ENCODE measurements at places on chromosomes 2 and 18.
A peak's percentile ranks its signal among the peaks of the same experiment; 100 is the strongest.

DNA sequence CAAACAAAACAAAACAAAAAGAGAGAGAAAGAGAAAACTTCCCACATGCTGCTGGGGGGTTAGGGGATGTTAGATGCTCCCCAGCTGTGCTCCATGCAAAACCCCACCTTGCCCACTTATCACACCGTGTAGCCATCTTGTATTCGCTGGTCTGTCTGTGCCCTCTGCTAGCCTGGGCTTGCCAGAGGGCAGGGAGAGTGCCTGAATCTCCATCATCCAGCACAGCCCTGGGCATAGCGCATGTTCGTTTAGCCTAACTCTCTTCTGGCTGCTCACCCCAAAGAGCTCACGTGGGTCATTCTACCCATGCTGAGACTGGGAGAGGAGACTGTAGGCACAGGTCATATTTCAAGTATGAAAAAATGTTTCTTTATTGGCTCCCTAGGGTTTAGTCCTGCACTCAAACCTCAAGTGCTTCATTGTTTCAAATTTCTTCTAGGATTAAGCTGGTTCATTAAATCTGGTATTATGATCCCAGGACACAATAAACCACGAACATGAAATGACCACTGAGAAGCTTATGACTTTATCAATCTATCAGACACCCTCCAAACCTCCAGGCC, 100.5 kb downstream of the KCNF1 start:
- no peak for DNase-seq

DNA sequence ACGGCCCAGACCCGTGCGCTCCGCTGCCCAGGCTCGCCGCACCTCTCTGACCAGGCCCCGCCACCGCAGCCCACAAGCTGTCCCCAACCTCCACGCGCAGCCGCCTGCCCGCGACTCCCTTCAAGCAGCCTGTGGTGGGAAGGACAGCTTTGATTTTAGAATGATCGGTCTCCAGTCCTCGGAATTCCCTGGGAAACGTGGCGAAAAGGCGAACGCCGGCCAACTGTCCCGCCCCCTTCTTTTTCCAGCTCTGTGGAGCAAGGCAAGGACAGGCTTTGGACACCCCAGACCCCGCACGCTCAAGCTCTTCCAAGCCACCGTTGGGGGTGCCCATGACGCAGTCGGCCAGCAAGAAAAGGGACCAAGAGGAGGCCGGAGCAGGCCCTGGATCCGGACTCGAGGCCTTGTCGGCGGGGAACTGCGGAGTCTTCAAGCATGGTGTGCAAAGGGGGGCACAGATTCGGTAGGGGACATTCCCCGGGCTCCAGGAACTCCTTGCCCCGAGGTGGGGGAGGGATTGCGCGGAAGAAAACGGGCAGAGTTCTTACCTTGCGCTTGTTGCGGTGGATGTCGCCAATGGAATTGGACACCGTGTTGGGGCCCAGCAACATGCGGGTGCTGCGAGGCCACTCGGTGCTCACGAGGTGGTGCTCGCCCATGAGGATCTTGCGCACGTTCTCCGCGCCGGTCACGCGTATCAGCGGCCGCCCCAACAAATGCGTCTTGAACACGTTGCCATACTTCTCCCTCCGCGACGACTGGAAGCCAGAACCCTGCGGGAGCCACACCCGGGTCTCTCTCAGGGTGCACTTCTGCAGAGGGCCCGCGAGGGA, 4.0 kb downstream of the CYP26B1 start:
- no peak for DNase-seq

GRCh38 chr2:56713161-56713676, 529.4 kb downstream of the CCDC85A start:
- DNase-seq: peak; percentile 87

GRCh38 chr2:119352357-119352756, 14.3 kb downstream of the C2orf76 start:
- no peak for DNase-seq

GRCh38 chr2:204065566-204065965, 129.0 kb downstream of the ICOS start:
- DNase-seq: no peak

GRCh38 chr18:10315522-10315921, 138.9 kb upstream of the APCDD1 start:
- DNase-seq: no peak

DNA sequence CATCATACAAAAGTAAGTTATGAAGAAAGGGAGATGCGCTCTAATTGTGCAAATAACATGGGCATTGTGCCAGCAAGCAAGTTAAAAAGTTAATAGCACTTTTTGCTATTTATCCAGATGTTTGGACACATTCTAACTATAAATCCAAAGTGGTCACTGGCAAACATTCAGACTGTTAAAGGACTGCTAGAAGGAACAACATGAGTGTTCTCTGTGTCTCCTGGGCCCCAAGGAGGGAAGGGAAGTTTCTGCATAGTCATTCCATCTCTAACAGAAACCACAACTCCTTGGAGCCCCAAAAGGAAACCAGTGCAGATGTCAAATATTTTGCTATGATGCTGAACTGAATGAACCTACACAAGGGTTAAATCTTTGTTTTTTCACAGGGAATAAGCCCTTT, 213.3 kb upstream of the HNRNPA3 start:
- DNase-seq: peak; percentile 80

- no peak for DNase-seq
Observed at GRCh38 chr2:121134728-121135127, 150.3 kb downstream of the TFCP2L1 start.

Measured in fibroblast of skin of left biceps (primary cell).